ENCODE measurements at places on chromosomes 13 and 19.

- peak; percentile 11 for DNase-seq
Observed at GRCh38 chr13:75326173-75327134, 155.5 kb downstream of the TBC1D4 start.

DNA sequence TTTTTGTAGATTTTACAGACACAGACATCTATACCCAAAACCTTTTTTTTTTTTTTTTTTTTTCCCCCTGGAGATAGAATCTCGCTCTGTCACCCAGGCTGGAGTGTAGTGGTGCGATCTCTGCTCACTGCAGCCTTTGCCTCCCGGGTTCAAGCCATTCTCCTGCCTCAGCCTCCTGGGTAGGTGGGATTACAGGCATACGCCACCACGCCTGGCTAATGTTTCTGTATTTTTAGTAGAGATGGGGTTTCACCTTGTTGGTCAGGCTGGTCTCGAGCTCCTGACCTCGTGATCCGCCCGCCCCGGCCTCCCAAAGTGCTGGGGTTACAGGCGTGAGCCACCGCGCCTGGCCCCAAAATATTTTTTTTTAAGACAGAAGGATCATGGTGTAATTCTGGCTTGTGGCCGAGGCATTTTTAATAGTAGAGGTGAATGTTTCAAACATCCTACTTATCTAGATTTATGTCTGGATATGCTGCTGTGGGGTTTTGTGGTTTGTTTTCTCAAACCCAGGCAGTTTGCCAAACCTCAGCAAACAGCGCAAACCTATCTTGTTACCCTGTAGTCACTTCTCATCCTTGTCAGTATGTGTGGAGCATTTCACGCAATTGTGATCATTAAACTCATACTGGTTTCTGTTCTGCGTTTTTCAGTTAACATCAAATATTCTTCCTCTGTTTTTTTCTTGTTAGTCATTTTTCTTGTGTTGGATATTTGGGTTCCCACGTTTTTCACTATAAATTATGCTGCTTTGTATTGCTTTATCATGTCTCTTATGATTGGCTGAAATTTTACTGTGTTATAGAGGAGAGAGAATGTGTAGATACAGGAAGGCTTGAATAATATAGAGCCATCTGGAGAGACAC lies 36.2 kb upstream of the GARRE1 start:
- DNase-seq, result peak; percentile 97

- DNase-seq, result no peak
Observed at GRCh38 chr13:52118095-52118494, 10.8 kb downstream of the NEK5 start.

DNA sequence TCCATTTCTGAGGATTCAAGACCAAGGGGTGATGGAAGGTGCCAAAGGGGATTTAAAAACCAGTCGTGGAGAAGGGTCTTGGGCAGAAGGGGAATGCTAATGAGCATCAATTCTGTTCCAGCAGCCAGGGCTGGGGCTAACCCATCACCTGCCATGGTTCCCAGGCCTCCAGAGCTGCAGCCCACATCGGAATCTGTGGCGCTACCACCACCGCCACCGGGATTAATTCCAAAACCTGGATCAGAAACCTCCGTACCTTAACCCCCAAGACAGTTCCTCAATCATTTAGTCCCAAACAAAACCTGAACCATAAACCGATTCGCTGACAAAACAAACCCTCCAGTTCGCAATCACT lies 583 bp downstream of the ZNF615 start:
- DNase-seq, result no peak

- DNase-seq, result no peak
Observed at GRCh38 chr13:112679381-112679780, 10.5 kb upstream of the ATP11A start.

DNA sequence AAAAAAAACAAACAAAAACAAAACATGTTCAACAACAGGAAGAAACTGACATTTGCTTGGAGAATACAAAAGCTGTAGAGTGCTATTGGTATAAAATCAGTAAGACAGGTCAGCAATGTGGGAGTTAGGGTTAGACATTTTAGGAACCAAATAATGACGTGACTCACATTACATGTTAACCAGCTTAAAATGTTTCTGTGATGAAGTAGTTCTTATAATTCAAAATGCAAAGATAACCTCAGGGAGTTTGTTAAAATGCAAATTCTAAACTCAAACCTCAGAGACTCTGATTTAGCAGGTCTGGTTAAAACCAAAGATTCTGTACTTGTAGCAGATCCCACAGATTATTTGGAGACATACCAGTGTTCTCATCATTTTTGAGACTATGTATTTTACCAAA lies 549.4 kb upstream of the SLITRK1 start:
- DNase-seq, result peak; percentile 78

- peak; percentile 55 for DNase-seq
Observed at GRCh38 chr13:76474966-76475365, 411.2 kb downstream of the KCTD12 start.

DNA sequence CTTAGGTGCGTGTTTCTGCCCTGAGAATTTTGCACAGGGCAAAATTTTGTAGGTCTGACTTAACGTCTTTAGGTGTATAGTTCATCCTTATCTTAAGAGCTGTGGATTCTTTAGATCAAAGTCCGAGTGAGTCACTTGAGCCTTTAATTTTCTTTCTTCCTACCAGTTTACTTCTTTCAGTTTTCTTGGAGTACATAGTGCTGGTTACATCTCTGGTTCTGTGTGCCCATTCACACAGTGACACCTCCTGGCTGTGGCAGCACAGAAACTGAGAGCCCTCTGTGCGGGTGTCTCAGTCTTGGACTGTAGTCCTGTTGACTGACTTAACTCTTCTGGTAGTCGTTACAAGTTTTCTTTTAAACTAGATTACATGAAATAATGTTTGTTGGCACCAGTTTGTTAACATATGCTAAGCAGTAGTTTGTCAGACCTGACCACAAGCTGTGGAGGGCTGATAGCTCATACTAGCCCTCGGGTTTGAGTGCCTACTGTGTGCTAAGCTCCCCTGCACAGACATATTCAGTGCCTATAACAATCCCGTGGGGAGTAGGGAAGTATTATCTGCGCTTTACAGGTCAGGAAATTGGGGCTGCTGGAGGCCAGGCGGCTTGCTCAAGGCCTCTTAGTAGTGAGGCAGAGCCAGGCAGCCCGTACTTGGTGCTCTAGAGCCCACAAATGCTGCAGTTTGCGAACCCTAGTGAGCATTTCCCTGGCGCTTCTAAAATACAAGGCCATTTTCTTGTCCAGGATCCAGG lies 1.6 kb downstream of the GATAD2A start:
- peak; percentile 64 for DNase-seq

DNA sequence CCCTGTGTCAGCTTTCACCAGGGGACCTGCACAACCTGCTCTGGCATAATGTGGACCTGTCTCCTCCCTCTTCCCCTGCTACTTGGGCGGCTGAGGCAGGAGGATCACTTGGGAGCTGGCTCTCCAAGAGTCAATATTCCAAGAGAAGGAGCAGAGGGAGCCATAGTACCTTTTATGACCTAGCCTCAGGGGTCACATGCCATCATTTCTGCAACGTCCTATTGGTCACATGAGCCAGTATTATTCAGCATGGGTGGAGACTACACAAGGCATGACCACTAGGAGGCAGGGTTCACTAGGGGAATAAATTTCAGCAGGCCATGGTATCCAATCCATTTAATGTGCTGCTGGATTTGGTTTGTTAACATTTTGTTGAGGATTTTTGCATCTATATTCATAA lies 12.0 kb upstream of the SHFL start:
- DNase-seq, result peak; percentile 29

DNA sequence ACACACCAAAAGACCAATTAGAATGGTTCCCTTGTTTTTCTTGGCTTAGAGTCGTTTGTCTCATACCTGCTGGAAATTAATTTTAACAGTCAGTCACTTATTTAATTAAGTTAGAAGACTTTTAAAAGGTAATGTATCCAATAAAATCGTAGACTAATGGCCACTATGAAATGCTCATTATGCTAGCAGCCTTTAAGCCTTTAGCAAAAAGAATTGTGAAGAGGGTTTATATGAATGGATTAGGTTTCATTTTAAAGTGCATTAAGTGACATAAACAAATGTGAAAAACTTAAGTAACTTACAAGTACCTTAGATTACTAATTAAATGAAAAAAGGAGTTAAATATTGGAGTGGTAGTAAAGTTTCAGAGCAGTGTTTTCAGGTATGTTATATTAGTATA lies 139.6 kb downstream of the RXFP2 start:
- DNase-seq, result no peak

DNA sequence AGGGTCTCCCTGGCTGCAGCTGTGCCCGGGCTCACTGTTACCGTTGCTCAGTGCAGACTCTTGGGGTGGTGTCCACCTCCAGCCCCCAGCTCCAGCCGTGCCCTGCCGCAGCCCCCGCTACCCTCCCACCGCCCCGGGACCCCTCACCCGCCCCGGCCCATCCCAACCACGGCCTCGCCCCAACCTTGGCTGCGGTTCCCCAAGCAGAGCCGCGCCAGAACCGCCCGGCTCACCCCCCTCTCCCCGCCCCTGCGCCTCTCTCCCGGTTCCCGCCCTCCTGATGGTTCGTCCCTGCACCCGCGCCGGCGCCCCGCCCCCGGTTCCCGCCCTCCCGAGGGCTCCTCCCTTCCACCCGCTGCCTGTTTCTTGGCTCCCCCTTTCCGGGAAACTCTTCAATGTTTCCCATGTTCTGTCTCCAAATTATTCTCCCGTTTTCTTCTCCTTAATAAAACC lies 40.3 kb downstream of the ANKRD10 start:
- peak; percentile 73 for DNase-seq

- peak; percentile 94 for DNase-seq
Observed at GRCh38 chr13:40540328-40541044, 126.0 kb downstream of the FOXO1 start.

GRCh38 chr19:29324291-29324680 lies 111.3 kb upstream of the UQCRFS1 start:
- no peak for DNase-seq

GRCh38 chr19:4521170-4521887 lies 3.0 kb upstream of the PLIN4 start:
- peak; percentile 17 for DNase-seq

DNA sequence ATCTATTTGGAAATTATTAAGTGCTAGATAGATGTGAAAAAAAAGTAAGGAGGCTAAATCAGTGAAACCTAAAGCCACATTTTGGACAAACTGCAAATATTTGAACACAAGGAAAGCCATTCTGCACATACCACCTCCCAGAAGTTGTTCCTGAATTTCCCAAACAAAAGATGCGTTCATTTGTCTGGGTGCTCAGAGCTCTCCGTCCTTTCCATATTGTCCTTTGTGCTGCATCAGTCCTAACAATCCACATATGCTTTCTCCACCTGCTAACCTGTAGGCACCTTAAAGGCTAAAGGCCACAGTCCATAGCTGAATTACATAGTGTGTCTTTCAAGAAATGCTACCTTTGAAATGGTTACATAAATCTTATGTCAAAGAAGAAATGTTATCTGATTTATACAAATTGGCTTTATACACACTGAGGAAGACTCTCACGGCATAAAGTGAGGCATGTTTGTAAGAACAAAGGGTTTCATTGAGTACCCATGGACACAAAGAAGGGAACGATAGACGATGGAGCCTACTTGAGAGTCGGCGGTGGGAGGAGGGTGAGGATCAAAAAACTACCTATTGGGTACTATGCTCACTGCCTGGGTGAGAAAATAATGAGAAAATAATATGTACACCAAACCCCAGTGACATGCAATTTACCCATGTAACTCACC lies 182.0 kb downstream of the RGCC start:
- no peak for DNase-seq
